ENCODE measurements at places on chromosomes 13 and 19. TPM values are rescaled to one million over a fixed set of nuclear protein-coding genes. Genes with fewer than 3 reads are reported as not detected.

- DNase-seq = no peak
These were observed 116.2 kb downstream of the KLF12 start for GRCh38 chr13:74018062-74018431.

DNA sequence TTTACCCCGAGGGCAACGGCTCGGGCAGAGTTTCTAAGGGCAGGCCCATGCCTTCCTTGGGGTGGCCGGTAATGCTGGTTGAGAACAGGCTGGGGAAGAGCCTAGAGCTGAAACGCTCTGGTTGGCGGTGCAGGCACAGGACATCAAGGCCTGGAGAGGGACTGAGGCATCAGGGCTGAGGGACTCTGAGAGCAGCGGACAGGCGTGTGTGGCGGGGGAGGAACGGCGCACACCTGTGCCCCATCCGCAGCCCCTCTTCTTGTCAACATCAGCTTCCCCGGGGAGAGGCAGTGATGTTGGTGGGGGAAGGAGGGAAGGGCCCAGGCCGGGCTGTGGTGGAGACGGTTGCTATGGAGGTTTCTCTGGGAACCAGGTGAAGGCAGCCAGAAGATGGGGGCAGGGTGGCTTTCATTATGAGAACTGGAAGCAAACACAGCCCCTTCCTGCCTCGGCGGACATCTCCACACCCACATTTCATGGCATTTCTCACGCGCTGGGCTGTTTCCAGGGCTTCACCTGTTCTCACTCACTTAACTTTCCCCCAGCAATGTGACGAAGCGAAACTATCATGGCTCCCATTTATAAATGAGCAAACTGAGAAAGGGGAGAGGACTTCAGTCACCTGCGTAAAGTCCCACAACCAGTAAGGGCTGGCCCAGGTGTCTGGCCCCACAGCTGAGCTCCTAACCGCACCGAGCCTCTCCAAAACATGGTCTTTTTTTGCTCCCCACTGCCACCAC, 8.2 kb upstream of the ATF5 start:
- no peak for DNase-seq

GRCh38 chr13:35724446-35724845, 248.0 kb upstream of the MAB21L1 start:
- no peak for DNase-seq

GRCh38 chr13:77898097-77898496, 20.5 kb downstream of the EDNRB start:
- no peak for DNase-seq

DNA sequence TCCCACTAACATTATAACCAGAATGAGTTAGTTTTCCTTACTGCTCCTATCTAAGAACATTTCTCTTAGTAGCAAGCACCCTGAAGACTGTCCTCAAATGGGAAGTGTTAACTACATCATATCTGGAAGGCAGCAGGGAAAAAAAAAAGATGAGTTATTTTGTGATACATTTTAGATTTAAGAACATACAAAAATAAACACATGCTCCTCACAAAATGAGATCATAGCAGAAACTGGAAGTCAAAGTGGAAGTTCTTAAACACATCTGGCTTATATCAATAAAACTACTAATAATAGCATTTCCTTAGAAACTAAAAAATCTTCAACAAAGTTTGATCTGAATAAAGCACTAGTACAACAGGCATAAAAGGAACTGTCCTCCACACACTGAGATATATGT, 70.4 kb downstream of the SLITRK6 start:
- DNase-seq = no peak

- DNase-seq = no peak
These were observed 45.3 kb downstream of the UFM1 start for GRCh38 chr13:38394777-38395496.

DNA sequence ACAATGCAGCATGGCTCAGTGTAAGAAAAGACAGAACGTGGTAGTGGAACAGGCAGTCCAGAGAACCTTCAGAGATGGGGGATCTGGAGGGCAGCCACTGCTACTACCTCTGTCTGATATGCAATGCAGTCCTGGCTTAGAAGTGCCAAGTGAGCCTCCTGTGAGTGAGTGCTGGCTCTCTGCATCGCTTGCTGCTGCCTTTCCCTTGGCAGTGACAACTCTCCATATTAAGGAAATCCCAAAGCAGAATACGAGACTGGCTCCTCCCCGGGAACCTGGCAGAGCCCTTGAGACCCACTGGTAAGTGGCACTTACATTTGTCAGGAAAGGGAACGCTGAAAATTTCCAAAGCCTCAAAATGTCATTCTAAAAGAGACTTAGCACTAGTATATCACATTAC, 7.5 kb downstream of the DOCK9 start:
- no peak for DNase-seq

DNA sequence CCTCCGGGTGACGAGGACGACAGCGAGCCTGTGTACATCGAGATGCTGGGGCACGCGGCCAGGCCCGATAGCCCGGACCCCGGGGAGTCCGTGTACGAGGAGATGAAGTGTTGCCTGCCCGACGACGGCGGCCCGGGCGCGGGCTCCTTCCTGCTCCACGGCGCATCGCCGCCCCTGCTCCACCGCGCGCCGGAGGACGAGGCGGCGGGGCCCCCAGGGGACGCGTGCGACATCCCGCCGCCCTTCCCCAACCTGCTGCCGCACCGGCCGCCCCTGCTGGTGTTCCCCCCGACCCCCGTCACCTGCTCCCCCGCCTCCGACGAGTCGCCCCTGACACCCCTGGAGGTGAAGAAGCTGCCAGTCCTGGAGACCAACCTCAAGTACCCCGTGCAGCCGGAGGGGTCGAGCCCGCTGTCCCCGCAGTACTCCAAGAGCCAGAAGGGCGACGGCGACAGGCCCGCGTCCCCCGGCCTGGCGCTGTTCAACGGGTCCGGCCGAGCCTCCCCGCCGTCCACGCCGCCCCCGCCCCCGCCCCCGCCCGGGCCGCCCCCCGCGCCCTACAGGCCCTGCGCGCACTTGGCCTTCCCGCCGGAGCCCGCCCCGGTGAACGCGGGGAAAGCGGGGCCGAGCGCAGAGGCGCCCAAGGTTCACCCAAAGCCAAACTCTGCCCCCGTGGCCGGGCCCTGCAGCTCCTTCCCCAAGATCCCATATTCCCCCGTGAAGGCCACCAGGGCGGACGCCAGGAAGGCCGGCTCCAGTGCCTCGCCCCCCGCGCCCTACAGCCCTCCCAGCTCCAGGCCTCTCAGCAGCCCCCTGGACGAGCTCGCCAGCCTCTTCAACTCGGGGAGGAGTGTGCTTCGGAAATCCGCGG, 511.3 kb downstream of the MYO16 start:
- DNase-seq = no peak

- DNase-seq = no peak
These were observed 659 bp downstream of the GNA11 start for GRCh38 chr19:3094601-3095440.

DNA sequence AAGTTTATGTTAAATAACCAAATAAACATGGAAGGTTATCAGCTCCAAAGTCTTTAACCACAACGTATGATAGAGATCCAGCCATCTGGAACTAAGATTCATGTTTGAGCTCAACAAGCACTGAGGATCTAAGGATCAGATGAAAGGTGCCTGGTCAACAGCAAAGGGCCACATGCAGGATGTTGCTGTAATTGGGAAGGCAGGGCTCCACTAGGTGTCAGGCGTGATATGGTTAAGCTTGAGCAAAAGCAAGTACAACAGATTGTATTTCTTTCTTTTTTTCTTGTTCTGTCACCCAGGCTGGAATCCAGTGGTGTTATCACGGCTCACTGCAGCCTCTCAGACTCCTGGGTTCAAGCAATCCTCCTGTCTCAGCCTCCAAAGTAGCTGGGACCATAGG, 12.0 kb downstream of the EBPL start:
- DNase-seq = no peak

DNA sequence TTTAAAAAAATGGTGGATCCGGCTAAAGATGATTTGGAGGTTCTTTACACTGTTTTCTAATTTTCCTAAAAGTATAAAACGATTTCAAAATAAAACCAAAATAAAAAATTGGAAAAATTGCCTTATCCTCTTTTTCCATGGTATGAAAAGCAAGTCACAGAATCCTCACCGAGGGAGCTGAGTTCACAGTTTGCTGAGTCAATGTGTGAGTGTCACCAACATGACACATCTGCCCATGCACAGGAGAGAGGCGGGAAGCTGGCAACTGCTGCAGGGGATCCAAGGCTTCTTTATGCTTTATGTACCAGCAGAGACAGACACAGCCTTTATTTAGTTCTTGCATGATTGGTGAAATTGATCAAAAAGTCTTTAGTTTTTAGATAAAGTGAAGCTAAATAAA, 157.8 kb downstream of the TNFSF13B start:
- DNase-seq = no peak

DNA sequence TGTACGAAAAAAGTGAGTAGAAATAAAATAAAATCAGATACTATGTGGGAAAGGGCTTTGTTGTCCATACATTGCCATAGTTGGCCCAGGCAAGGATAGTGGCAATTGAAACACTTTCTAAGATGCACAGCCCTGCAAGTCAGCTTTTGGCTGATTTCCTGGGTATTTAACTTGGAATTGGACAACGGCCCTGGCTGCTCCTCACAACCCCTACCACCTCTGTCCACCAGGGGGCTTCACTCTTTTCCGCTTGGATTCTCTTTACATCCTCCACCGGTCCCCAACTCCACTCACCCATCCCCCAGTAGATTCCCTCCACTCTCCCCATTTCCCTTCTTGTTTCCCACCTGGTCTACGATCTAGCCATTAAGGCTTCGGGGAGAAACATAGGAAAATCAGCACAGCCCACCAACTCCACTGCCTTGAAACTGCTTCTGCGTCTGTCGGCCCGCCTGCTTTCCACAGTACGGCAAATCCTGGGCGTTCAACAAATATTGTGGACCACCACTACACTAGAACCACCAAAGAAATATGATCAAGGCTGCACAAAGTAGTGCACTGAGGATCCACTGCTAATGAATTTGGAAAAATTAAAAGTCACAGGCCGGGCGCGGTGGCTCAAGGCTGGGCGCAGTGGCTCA, 48.6 kb upstream of the GTF3A start:
- peak; percentile 80 for DNase-seq

- no peak for DNase-seq
These were observed 318.2 kb downstream of the MYO16 start for GRCh38 chr13:108947551-108948030.

DNA sequence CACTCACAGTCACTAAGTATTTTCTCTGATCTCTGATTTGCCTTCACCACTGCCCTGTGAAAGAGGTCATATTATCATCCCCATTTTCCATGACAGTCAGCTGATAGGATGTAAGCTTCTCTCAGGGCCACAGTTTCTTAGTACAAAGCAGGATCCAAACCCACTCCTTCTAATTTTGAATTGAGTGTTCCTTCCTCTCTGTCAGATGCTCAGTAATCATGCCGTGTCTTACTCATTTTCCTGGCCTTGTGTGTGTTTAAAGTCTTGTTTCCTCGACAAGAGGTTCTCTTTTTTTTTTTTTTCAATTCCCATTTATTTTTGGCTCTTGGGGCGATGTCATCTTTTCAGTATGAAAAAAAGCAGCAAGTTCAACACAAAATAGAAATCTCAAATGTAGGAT, 72.3 kb downstream of the NAA16 start:
- DNase-seq = no peak

- DNase-seq = no peak
These were observed 829 bp downstream of the B3GLCT start for GRCh38 chr13:31200637-31200971.

- no peak for DNase-seq
These were observed 32.2 kb upstream of the WDFY2 start for GRCh38 chr13:51552027-51552426.

DNA sequence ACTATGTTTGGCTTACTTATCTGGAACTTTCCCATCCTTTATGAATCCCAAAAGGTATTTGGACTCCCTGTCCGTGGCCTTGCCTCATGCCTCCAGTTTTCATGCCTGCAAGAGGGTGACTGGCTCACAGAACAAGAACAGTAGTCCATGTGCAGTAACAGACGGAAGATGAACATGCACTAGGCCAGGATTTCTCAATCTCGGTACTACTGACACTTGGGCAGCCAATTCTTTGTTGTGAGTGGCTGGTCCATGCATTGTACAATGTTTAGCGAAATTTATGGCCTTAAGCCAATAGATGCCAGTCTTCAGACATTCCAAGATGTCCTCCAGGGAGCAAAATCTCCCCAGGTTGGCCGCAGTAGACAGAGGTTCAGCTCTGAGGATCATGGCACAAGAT, 61.9 kb downstream of the DOCK9 start:
- no peak for DNase-seq

- DNase-seq = no peak
These were observed 24.3 kb downstream of the PEPD start for GRCh38 chr19:33497131-33497777.

GRCh38 chr13:81142306-81142999, 801.5 kb upstream of the SPRY2 start:
- no peak for DNase-seq

DNA sequence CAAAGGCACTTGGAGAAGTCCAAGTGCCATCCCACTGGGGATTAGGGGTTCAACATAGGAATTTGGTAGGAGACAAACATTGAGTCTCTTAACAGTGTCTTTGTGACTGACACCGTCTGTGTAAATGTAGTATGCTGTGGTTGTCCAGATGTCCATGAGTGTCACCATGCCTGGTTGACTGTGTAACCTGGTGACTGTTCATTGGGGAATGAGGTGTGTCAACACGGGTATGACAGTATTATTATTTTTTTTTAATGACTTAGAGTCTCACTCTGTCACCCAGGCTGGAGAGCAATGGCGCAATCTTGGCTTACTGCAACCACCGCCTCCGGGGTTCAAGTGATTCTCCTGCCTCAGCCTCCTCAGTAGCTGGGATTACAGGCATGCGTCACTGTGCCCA, 16.2 kb downstream of the PKN1 start:
- DNase-seq = no peak

The ZNF333 gene
- 5.5 TPM for total RNA-seq

The EID2B gene
- 1.1 TPM for total RNA-seq

The ZNF8 gene
- total RNA-seq = 4.6 TPM

The KLK3 gene
- not detected for total RNA-seq

The TMEM190 gene
- total RNA-seq = not detected

All from liver (tissue), 10 donors.